CD4-positive, alpha-beta T cell treated with Interferon alpha-2 for 1 hour (primary cell): ENCODE measurements at places on chromosomes 6 and 20.

- DNase-seq = no peak
Observed at GRCh38 chr20:49813305-49813974, 812 bp downstream of the SLC9A8 start.

- DNase-seq = no peak
Observed at GRCh38 chr20:45779011-45779915, 12.4 kb downstream of the WFDC3 start.

DNA sequence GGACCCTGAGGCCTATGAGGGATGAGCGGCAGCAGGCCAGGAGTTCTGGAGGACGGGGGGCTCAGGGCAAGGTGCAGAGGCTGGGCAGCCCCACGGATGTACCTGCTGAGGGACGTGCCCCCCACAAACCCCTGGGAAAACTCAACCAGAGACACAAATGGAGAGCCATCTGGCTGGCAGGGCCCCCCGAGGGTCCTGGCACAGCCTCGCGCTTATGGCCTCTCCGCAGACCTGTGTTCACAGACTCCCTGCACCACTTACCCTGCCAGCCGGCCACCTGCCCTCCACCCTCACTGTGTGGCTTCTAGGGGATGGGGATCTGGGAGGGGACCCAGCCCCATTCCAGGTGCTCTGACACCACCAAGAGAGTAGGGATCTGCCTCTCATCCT is 3.4 kb upstream of the ZBTB46 start:
- no peak for DNase-seq

GRCh38 chr6:169816054-169816453 is 64.6 kb downstream of the ERMARD start:
- DNase-seq = no peak

DNA sequence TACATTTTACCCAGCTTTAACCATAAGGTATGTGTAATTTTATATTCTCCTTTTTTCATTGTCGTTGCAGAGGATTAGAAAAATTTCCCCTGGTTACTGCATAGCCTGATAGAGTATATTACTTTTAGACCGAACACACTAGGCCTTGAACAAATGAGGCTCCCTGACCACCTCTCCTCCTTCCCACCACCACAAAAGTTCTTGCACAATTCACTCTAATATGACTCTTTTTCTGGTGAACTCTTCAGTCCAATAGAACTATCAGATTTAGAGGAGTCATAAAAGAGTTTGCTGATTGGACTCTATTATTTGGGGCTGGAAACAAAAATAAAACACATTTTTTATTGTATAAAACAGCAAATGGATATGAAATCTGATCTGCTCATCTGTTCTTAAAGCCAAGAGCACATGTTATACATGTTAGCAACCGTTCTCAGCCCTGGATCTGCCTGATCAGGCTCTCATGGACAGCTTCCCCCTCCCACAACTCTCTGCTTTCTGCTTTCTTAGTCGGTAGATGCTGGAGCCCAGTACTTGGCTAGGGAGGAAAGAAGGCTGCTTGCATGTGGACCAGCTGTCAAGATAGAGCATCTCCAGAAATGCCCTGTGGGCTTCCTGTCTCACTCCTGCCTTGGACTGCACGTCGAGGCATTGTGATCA is 83.5 kb downstream of the CD164 start:
- no peak for DNase-seq

DNA sequence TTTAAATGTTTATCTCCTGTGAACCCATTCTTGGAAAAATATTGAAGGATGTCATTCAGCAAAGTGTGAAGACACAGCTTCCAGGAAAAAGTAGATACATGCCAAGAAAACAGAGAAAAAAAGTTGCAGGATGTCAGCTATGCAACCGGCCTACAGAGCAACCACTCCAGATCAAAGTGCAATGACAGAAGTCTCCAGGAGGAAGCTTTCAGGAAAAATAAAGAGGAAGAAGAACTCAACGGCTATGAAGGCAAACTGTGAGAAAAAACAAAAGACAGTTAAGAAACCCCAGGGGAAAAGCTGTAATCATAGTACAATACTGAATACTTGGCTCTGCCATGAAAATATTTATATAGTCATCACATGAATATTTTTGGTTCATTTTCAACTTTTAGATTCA is 30.6 kb downstream of the REPS1 start:
- no peak for DNase-seq

- DNase-seq = no peak
Observed at GRCh38 chr6:37460805-37461204, 27.8 kb downstream of the CMTR1 start.

DNA sequence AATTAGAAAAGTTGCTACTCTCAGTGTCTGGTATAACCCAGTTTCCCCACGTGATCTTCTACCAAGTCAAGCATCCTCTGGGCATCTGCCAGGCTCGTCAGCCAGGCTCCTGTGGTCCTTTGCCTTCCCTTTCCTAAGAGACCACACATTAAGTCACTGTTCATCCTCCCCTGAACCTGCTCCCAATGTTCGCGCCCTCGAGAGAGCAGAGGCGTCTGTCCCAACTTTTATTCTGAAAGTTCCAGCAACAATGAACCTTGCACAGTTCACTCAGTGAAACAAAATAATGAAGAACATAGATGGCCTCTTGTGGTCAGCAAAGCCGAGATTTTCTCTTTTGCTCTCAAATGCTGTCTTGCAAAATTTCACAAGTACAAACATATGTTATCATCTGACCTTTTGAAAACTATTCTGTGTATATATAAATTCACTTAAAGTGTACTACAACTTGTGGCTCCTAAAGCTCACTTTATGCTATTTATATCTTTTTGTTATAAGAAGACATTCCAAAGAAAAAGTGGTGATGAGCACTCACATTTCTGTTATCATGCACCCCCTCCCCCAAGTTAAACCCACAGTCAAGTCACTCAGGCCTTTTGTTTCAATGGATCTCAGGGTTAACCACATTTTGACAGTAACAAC is 39.2 kb upstream of the NHSL1 start:
- no peak for DNase-seq

DNA sequence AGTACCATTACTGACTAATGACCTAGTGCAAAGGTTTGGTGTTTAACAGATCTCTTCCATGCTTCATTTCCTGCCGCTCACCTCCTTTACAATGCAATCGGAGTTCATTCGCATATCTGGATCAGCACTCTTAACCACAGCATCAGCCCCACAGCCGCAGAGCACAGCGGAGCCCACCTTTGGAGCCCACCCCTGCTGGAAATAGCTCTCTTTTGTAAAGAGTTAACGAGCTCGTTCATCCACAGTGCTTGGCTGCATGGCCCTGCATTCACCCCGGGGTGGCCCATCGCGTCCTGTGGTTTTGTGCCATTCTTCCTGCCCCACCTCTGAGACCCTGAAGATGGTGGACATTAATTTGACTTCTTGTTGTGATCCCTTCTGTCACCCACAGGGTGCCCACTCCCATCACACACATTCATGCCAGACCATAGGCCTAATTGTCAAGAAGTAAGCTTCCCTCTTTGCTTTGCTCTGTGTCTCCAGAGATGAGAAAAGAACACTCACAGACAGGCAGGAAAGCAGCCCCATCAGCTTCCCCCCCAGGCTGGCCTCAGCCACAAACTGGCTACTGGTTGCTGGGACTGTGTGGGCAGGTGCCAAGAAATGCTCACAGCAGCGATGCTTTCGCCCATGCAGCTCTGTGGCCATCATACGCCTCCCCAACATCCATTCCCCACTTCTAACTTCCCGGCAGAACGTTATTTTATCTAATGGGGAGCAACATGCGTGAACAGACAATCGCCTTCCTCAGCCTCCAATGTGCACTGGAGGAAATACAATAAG is 167.0 kb downstream of the LRFN2 start:
- DNase-seq = no peak
